Activated B cell treated with CpG ODN at 0.5 μM for 24 hours (primary cell): ENCODE measurements at places on chromosomes 5 and 9. TPM values are rescaled to one million over a fixed set of nuclear protein-coding genes. Genes with fewer than 3 reads are reported as not detected.

DNA sequence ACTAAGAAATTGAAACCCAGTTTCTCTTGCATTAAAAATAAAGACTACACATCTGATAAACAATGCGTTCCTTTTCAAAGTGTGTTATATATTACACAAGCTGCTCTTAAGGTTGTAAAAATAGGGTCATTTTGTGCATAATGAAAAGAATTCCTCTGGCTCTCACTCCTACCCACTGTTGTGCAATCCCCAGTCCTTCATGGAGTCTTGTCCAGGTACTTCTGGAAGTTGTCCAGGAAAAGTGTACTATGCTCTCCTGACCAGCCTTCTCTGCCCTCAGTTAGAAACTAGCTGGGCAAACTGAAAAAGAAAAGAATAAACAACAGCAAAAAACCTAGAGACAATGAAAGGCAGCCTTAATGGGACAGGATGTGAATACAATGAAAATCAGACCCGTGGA lies 345.5 kb upstream of the PAPPA start:
- no peak for DNase-seq

- no peak for DNase-seq
Measured at GRCh38 chr9:74444369-74444768, 52.8 kb upstream of the RORB start.

F12 gene
- 0.31 TPM in 1 of 2 replicates, not detected in the other for total RNA-seq

ALAD gene
- total RNA-seq = 24.0 and 24.3 TPM in 2 replicates

PCDHGB4 gene
- 0.91 and 1.2 TPM in 2 replicates for total RNA-seq

STKLD1 gene
- total RNA-seq = 0.37 and 0.44 TPM in 2 replicates
